Activated naive CD4-positive, alpha-beta T cell treated with anti-CD3 and anti-CD28 coated beads, Interleukin-2, amount 10 ng/mL, durations not matched to agents 7 days and 5 days (primary cell): ENCODE measurements at places on chromosomes 11 and 22.

DNA sequence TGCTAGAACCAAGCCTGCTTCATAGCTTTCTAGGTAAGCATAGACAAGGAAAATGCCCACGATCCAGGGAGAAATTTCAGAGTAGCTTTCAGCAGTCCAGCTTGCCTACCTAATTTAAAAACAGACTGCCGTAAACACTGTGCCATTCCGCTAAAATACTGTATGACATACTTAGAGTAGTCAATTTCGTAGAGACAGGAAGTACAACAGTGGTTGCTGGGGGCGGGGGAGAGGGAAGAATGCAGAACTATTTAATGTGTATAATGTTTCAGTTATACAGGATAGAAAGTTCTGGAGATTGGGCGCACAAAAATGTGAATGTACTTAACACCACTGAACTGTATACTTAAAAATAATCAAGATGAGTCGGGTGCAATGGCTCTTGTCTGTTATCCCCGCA, 56.7 kb downstream of the C11orf58 start:
- no peaks in the 10 kb centered on the region for H3K36me3 ChIP-seq
- peaks cover 5% of the 10 kb centered on the region for H3K4me1 ChIP-seq

GRCh38 chr11:96154802-96155520, 188.0 kb downstream of the MAML2 start:
- no peak for DNase-seq
- peaks cover 53% of the 10 kb centered on the region for H3K4me1 ChIP-seq
- no peak overlapping the region for H3K27ac ChIP-seq
- H3K36me3 ChIP-seq = peaks cover 22% of the 10 kb centered on the region

DNA sequence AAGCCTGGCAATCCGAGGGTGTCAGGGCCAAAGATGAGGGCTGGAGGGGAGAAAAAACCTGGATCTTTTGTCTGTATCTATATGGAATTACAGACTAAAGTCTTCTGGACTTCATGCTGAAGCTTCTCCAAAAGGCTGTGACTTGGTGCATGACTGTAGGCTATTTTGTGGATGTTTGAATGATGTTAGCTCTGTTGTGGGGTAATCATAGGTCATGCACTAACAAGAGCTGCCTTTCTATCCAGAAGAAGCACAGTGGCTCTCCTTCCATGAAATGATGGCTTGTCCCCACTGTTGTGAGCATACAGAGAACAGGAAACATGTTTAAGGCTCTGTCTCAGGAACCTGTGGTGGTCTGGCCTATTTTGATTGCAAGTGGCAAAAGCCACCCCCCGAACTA, 263.3 kb upstream of the PLET1 start:
- no peak overlapping the region for H3K27ac ChIP-seq
- no peaks in the 10 kb centered on the region for H3K36me3 ChIP-seq
- no peak for DNase-seq
- no peaks in the 10 kb centered on the region for H3K4me1 ChIP-seq

- H3K4me3 ChIP-seq = peak overlapping the region; percentile 89
- H3K27ac ChIP-seq = peak overlapping the region; percentile 100
- H3K4me1 ChIP-seq = peaks cover 71% of the 10 kb centered on the region
- no peaks in the 10 kb centered on the region for H3K27me3 ChIP-seq
- H3K36me3 ChIP-seq = peaks cover 60% of the 10 kb centered on the region
These were observed 1.0 kb downstream of the SUN2 start for GRCh38 chr22:38754751-38755154.

DNA sequence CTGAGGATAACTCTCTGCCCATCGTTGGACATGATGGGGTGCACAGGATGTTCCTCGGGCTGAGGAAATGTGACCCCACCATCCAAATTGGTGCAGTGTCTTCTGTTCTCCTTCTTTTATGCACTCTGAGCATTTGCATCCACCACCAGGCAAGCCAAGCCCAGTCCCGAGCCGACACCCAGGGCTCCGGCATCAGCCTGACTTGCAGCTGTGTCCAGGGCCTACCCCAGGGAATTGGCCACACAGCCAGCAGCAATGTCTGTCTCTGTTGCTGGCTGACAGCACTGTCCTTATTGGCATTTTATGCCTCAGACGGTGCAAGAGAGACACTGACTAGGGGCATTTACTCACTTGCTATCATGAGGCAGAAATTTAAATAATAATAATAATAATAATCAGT, 25.4 kb upstream of the CPT1A start:
- peaks cover 11% of the 10 kb centered on the region for H3K4me1 ChIP-seq
- no peaks in the 10 kb centered on the region for H3K36me3 ChIP-seq
- no peak overlapping the region for H3K4me3 ChIP-seq

- no peaks in the 10 kb centered on the region for H3K27me3 ChIP-seq
- H3K36me3 ChIP-seq = no peaks in the 10 kb centered on the region
- H3K4me1 ChIP-seq = peaks cover 12% of the 10 kb centered on the region
- no peak overlapping the region for H3K27ac ChIP-seq
- H3K4me3 ChIP-seq = no peak overlapping the region
- no peak for DNase-seq
These were observed 770.6 kb downstream of the FAM181B start for GRCh38 chr11:81963018-81963417.

- H3K27me3 ChIP-seq = peaks cover 36% of the 10 kb centered on the region
- no peak overlapping the region for H3K4me3 ChIP-seq
- no peaks in the 10 kb centered on the region for H3K36me3 ChIP-seq
- H3K4me1 ChIP-seq = no peaks in the 10 kb centered on the region
These were observed 115.9 kb downstream of the CEP164 start for GRCh38 chr11:117443266-117444186.

DNA sequence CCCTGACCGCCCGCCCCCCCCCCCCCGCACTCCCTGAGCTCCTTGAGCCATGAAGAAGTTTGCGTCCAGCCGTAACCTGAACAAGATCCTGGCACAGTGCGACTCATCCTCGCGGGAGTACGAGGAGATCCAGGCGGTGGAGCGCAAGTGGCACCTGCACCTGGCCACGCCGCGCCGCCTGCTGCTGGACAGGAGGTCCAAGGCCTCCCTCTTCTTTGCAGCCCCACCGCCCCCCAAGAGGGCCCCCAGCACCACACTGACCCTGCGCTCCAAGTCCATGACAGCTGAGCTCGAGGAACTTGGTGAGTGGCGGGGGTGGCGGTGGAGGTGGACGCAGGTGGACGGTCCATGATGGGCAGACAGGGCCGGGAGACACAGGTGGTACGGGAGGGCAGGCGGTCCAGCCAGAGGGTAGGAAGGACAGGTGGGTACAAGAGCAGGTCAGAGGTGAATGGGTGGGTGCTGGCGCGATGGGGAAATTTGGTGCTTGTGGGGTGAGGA, 32.1 kb upstream of the ACR start:
- H3K27me3 ChIP-seq = peaks cover 12% of the 10 kb centered on the region
- H3K4me3 ChIP-seq = no peak overlapping the region
- H3K36me3 ChIP-seq = no peaks in the 10 kb centered on the region
- no peak for DNase-seq
- no peak overlapping the region for H3K27ac ChIP-seq
- peaks cover 17% of the 10 kb centered on the region for H3K4me1 ChIP-seq

- no peak overlapping the region for H3K27ac ChIP-seq
- no peak overlapping the region for H3K4me3 ChIP-seq
- H3K36me3 ChIP-seq = no peaks in the 10 kb centered on the region
- H3K27me3 ChIP-seq = no peaks in the 10 kb centered on the region
- DNase-seq = no peak
- H3K4me1 ChIP-seq = no peaks in the 10 kb centered on the region
These were observed 313.5 kb downstream of the BLID start for GRCh38 chr11:121802542-121802941.

DNA sequence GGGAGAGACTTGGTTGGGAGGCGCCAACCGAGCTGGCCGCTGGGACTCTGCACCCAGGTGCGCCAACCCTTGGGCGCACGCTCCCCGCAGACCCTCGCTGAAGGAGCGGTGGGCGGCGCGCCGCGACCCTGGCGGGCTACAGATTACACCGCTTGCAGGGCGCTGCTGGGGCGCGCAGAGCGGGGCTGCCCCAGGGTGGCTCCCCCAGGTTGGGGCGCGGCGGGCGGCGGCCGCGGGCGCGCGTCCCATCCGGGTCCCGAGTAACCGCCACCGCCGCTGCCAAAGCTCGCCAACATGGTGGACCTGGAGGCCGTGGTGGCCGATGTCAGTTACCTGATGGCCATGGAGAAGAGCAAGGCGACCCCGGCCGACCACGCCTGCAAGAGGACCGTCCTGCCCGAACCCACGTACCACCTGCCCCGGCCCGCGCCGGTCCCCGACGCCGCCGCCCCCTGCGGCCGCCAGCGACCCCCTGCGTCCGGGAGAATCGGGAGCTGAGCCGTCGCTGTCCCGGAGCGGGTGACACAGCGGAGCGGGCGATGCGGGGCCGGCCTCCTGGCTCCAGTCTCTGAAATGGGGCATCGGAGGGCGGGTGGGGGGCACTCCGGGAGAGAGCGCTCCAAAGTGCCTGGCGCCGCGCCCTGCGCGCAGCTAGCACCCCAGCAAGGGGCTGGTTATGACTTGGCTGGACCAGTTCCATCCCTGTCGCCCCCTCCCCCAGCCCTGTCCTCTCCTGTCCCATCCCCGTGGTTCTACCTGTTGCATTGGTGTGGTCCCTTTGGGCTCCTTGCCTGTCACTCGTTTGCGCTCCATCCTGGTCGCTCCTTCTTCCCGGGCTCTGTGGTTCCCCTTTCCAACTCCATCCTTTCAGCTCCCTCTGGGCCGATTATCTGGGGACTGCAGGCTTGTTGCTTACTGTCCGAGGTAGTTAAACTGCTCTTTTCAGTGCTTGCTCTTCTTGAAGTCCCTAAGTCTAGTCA, 143.3 kb upstream of the GRK3 start:
- no peak for DNase-seq
- peaks cover 2% of the 10 kb centered on the region for H3K36me3 ChIP-seq
- H3K27me3 ChIP-seq = peaks cover 80% of the 10 kb centered on the region
- H3K4me1 ChIP-seq = peaks cover 33% of the 10 kb centered on the region

- H3K27ac ChIP-seq = peak overlapping the region; percentile 78
- peaks cover 25% of the 10 kb centered on the region for H3K36me3 ChIP-seq
- peak overlapping the region; percentile 35 for H3K4me3 ChIP-seq
- H3K27me3 ChIP-seq = peaks cover 4% of the 10 kb centered on the region
- peaks cover 53% of the 10 kb centered on the region for H3K4me1 ChIP-seq
- DNase-seq = no peak
These were observed 2.5 kb upstream of the RASGRP2 start for GRCh38 chr11:64746486-64746885.

DNA sequence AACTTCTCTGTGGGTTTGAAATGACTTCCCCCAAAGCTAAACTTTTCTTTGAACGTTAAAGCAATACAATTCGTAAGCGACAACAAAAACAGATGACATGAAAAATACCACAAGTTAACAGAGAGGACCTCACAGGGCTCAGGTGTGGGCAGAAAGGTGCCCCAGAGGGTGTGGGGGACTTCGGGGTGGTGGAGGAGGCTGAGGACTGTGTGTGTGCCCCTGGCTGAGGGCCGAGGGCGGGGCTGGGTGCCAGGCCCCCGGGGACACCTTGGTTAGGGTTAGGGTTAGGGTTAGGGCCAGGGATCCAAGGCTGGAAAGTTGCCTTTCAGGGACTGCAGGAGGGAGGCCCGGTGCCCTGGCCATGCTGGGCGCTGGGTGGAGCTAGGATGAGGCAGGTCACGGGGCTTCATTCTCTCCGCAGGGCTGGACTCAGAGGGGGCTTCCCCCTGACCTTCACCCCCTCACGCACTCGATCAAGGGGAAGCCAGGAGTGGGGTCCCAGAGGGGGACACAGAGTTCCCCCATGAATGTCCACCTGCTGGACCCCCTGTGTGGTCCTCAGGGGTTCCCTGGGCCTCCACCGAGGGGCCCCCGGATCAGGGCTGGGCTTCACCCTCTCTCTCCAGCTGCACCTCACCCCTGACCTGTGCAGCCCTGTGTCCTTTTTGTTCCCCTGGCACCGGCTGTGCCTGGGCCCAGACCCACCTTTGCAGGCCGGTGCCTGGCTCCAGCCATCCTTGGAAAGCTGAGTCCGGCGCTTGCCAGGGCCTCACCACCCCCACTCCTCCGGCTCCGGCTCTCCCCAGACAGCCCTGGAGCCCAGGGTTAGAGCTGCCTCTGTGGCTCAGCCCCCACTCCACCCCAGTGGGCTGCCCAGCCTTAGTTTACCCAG, 7.0 kb downstream of the TNNI2 start:
- peak; percentile 46 for DNase-seq
- peak overlapping the region; percentile 93 for H3K27ac ChIP-seq
- no peaks in the 10 kb centered on the region for H3K36me3 ChIP-seq

GRCh38 chr11:93477684-93478234, 65.4 kb downstream of the SMCO4 start:
- peaks cover 3% of the 10 kb centered on the region for H3K36me3 ChIP-seq
- H3K4me1 ChIP-seq = no peaks in the 10 kb centered on the region
- H3K27ac ChIP-seq = no peak overlapping the region
- DNase-seq = no peak

DNA sequence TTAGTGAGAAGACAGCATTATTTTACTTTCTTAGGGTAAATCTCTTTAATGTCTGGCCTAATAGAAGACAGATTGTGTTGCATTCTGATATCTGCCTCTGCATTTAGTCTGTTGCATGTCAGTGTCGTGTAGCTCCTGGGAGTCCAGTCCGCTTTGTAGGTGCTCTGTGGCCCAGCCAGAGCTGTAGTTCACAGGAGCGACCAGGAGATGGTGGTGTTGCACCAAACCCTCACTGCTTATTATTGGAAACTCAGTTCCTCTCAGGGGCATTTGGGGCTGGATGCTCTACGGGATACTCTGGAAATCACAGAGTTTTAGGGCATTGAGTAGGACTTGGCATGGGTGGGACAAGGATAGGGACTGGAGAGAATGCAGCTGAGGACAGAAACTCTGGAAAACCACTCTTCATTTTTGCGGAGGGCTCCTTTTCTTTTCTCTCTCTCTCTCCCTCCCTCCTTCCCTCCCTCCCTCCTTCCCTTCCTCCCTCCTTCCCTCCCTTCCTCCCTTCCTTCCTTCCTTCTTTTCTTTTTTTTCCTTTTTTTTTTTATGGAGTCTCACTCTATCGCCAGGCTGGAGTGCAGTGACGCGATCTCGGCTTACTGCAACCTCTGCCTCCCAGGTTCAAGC, 21.7 kb downstream of the MIAT start:
- DNase-seq = peak; percentile 83
- H3K4me3 ChIP-seq = no peak overlapping the region
- H3K4me1 ChIP-seq = peaks cover 50% of the 10 kb centered on the region
- H3K27ac ChIP-seq = no peak overlapping the region

DNA sequence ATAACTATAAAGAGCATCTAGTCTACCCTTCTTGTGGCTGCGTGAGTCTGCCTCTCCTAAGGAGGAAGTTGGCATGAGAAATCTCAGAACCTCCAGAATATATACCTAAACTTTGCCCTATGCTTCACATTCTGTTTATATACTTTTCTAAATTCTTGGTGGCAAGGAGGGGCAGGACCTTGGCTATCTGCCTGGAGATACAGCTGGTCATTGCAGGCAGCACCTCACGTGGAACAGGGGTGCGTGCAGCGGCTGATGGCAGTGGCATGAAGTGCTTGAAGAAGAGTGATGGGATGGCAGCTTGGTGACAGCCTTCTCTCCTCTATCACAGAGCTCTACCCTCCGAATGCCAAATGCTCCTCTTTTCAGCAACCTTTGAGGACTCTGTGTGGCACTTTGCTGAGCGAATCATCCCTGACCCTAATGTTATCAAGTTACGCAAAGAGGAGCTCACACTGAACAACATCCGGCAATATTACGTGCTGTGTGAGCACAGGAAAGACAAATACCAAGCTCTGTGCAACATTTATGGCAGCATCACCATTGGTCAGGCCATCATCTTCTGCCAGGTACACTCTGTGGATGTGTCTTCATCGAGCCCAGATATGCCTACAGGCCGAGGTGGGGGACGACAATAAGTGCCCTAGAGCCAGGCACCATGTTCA, 12.5 kb downstream of the DDX25 start:
- no peaks in the 10 kb centered on the region for H3K36me3 ChIP-seq
- no peak overlapping the region for H3K4me3 ChIP-seq
- no peaks in the 10 kb centered on the region for H3K4me1 ChIP-seq
- H3K27me3 ChIP-seq = peaks cover 21% of the 10 kb centered on the region
- no peak overlapping the region for H3K27ac ChIP-seq
